Kidney (tissue), 22 donors: ENCODE measurements at places on chromosomes 16 and 17. TPM values are rescaled to one million over a fixed set of nuclear protein-coding genes. Genes with fewer than 3 reads are reported as not detected.

CCL18 gene
- 4.5 TPM for total RNA-seq

SMIM5 gene
- total RNA-seq: 8.0 TPM

MPHOSPH6 gene
- total RNA-seq: 22.7 TPM

HOXB8 gene
- total RNA-seq: 48.7 TPM

COX6A2 gene
- total RNA-seq: not detected

NPEPPS gene
- 131 TPM for total RNA-seq

RDM1 gene
- not detected for total RNA-seq

OR4D1 gene
- 0.06 TPM for total RNA-seq

TPSAB1 gene
- 156 TPM for total RNA-seq

TMEM235 gene
- not detected for total RNA-seq

WFDC1 gene
- total RNA-seq: 11.1 TPM

CMTM2 gene
- total RNA-seq: 0.25 TPM

CALB2 gene
- 1.4 TPM for total RNA-seq

C16orf89 gene
- total RNA-seq: 5.4 TPM

WFIKKN1 gene
- total RNA-seq: 0.69 TPM

SLC2A4 gene
- total RNA-seq: 4.2 TPM

TMC7 gene
- 1.2 TPM for total RNA-seq

TBC1D26 gene
- total RNA-seq: not detected

KRT24 gene
- 0.31 TPM for total RNA-seq

RRAD gene
- 90.9 TPM for total RNA-seq

CACNG3 gene
- not detected for total RNA-seq

LGALS9 gene
- 50.8 TPM for total RNA-seq

RCVRN gene
- total RNA-seq: not detected

GAST gene
- not detected for total RNA-seq

HOXB4 gene
- total RNA-seq: 22.6 TPM

PRCD gene
- 2.2 TPM for total RNA-seq

PGAP3 gene
- total RNA-seq: 48.5 TPM

CASKIN1 gene
- 0.66 TPM for total RNA-seq

ZSCAN10 gene
- total RNA-seq: not detected

CTRL gene
- total RNA-seq: 0.69 TPM

HOXB9 gene
- 45.8 TPM for total RNA-seq

GFOD2 gene
- total RNA-seq: 24.5 TPM

NTN1 gene
- total RNA-seq: 1.8 TPM
